Stimulated activated effector memory CD8-positive, alpha-beta T cell treated with anti-CD3 and anti-CD28 coated beads, Interleukin-12 subunit alpha, Interleukin-12 subunit beta, amount 100 ng/mL, for 72 hours (primary cell): ENCODE measurements at places on chromosomes 1 and 21.

- no peak for DNase-seq
These were observed 3.7 kb downstream of the KNCN start for GRCh38 chr1:46547481-46548383.

DNA sequence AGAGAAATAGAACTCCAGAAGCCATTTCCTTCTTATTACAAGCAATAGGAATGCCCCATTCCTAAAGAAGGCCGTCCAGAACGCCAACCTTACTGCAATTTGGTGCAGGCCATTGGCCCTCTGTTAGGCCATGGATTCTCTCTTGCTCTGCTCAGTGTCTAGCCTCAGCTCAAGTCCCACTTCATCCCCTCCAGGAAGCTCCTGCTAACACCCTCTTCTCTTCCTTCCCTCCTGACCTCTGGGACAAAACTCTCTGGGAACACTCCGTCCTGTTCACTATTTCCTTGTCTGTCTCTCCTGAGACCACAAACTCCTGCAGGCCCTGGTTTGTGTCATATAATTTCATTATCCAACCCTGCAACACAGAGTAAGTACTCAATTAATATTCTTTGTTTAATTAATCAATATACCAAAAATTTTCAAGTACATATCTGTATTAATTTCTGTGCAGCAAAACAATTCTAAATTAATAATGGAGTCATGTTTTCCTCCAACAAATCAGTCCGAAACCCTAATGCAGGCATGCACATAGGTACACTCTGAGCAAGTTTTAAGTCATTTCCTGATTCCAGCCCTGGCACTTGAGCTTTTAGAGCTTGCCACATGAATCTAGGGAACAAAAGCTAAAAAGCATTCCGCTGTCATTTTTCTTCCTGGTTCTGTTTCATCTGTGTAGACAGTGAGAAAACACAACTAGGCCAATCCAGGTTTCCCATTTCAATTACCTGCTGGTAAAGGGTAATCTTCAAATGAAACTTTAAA, 245.3 kb downstream of the SETD4 start:
- no peak for DNase-seq

DNA sequence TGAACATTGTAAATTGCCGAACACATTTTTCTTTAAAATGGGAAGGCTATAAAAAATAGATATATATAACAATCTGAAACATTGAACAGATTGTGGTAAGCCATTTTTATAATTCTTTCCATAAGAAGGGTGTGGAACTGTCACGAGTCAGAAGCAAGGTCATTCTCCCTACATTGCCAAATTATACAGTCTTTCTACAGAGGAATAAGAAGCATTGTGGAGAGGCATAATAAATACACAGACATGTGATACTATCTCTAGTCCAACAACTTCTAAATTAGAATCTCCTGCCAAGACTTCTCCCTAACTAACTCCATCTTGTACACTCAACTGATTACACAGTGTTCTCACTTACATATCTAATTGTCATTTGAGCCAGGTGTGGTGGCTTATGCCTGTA, 227.9 kb downstream of the CENPF start:
- DNase-seq = no peak

GRCh38 chr1:91706140-91706957, 179.6 kb downstream of the TGFBR3 start:
- no peak for DNase-seq

GRCh38 chr1:246117066-246117791, 389.9 kb downstream of the SMYD3 start:
- no peak for DNase-seq

DNA sequence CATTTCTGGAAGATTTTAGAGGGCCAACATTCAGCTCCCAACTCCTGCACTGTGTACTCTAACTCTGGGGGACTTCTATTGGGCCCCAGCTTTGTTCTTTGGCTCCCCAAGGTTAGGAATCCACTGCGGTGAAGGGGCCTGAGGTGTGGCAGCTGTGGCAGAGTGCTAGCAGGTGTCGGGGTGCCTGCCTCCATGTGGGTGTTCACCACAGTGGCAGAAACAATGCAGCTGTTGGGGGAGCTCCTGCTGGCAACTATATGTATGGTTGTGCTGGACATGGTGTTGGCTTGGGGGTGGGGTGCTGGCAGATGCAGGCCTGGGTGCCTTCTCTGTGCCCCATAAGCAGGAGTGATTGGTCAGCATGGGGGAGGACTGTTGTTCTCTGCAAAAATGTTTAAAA, 95.5 kb downstream of the ST6GALNAC3 start:
- DNase-seq = no peak

GRCh38 chr1:162822391-162823200, 32.1 kb downstream of the HSD17B7 start:
- DNase-seq = no peak

- DNase-seq = no peak
These were observed 71.5 kb downstream of the USP24 start for GRCh38 chr1:55143684-55144083.

DNA sequence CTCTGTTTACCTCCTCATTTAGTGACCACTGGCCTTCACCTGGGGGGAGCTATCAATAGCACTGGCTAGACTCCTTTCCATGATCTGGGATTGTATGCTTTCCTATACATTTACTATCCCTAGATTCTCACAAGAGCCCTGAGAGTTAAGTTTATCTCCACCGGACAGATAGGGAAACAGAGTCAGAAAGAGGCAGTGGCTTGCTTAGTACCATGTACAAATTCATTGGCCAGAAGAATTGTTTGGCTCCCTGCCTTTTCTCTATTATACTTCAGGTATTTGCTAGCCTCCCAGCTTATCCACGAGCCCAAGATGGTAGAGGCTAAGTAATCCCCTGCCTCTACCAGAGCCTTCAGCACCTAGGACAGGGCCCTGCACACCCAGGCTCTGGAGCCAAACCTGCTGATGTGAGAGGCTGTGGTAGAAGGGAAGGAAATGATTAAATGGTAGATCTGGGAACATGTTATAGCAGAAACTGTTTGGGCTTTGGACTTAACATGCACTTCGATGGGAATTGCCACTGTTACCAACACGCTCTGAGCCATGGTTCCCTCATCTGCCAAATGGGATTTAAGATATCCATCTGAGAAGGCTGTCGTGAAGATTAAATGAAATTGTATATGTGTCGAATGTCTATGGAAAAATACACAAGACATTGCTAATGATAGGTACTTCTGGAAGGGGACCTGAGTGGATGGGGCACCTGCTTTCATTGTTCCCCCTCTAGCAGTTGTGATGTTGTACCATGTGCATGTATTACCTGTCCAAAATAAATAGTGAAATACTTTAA, 3.1 kb upstream of the BLACAT1 start:
- DNase-seq = no peak

DNA sequence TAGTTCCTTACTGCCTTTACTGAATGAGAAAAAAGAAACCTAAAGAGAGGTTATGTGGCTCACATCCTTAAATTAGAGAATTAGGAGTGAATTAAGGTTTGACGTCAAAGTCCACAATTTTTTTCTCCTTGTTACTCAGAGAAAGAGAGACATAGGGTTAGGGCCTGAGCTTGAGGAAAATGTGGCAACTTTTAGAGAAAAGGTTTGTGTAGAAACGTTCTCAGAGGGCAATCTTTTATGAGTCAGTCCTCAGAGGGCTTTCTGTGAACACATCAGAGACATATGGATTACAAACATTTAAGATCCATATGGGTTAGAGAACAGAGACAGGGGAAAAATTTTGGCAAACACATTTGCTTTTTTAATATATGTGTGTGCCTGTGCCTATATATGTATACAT, 242.8 kb downstream of the TGFB2 start:
- no peak for DNase-seq

DNA sequence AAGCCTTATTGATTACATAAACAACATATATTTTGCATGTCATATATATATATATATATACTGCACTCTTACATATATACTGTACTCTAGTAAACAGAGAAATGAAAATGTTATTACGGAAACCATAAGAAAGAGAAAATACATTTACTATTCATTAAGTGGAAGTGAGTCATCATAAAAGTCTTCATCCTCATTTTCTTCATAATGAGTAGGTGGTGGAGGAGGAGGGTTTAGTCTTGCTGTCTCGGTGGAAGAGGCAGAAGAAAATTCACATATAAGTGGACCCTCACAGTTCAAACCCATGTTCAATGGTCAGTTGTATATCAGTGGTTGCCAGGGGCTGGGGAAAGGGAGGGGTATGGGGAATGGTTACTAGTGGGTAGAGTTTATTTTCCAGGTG, 8.0 kb upstream of the IFNLR1 start:
- no peak for DNase-seq

- DNase-seq = no peak
These were observed 130.1 kb downstream of the SIM2 start for GRCh38 chr21:36828891-36829515.

- no peak for DNase-seq
These were observed 86.9 kb upstream of the ACTL8 start for GRCh38 chr1:17668195-17668594.

GRCh38 chr1:156577550-156577949, 2.0 kb upstream of the TTC24 start:
- DNase-seq = no peak

DNA sequence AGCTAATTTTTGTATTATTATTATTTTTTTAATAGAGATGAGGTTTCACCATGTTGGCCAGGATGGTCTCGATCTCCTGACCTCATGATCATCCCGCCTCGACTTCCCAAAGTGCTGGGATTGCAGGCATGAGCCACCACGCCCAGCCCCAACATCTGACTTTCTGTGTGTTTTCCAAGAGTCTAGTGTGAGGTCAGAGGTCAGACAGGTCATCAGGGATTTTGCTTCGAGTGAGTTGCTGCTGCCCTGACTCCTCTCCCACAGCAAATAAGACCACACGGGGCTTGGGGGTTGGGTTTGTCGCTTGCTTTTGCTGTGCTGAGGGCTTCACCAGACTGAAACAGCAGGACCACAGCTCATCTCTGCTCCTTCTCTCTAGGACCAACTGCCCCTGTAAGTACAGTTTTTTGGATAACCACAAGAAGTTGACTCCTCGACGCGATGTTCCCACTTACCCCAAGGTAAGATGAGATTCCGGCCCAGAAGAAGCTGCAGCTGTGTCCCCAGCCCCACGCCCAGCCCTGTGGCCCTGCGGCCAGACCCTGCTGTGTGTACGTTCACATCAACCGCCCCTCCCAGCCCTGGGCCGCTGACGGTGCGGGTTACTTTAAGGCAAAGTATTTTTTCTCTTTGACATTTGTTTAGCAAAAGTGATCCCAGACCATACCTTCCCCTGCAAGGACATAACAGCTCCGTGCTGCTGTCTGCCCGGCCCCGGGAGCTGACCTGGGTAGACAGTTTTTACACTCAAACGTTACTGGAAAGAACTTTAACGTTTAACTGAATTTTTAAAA, 97.5 kb downstream of the PDE9A start:
- no peak for DNase-seq

DNA sequence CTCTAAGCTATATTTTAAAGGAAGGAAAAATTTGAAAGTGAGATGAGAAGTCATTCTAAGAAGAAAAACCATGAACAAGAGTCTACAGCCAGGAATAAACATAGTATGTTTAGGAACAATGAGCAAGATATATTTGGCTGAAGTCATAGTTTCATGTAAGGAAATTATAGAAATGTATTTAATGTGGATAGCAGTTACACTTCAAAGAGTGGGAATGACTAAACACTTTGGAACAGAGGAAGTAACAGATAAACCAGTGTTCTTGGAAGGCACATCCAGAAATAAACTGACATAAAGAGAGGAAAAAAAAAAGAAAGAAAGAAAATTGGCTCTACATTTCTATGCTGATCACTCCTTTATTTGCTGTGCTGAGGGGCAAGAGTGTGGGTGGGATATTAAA, 18.0 kb downstream of the C8A start:
- no peak for DNase-seq

DNA sequence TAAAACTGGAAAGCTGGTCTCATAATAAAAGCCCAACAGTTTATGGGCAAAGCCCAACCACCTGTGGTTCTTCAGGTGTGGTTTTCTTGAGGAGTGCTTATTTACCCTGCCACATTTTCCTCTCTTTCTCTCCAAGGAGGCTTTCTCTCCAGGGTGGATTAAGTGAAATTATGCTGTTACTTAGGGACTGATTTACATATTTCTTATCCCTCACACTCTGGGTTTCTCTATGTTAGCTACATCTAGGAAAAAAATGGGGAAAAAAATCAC, 4.8 kb downstream of the TBX19 start:
- DNase-seq = no peak

- no peak for DNase-seq
These were observed 120.6 kb upstream of the ARHGEF16 start for GRCh38 chr1:3333903-3334302.
